EL (cell line): ENCODE measurements at places on chromosomes 5 and 9.

- DNase-seq, result peak; percentile 57
Observed at GRCh38 chr9:122360891-122361290, 9.9 kb upstream of the PTGS1 start.

DNA sequence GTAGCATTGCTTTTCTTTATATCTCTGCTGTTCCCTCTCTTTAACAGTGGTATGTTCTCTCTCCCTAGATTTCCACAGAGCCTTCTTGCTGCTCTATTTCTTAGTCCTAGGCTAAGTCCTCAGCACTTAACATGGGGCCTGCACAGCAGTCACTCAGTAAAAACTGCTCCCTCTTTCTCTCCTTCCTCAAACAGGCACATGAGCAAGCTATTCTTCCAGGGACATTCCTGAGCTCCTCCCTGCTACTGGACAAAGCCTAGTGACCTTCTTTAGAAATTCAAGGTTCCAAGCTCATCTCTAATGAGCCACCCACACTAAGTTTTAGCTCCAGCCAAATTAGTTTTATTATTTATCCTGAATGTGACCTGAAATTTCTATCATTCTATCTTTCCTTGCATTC is 39.5 kb downstream of the TRIM32 start:
- no peak for DNase-seq

DNA sequence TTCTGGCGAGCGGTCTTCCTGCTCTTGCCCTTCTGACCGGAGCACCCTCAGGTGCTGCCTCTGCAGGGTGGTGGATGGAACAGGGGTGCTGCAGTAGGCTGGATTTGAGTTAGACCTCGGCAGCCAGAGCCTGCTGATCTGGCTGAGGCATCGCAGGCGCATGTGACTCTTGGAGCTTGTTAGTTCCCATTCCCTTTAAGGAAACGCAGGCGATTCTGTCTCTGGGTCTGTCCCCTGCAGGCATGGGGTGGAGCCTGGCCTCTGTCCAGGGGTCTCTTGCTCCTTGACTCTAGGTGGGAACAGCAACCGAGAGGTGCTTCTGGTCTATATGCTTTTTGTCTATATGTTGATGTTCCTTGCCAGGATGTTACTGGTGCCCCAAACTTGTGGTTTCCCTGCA is 3.1 kb downstream of the WNK2 start:
- DNase-seq, result no peak

GRCh38 chr5:26690511-26690910 is 347.9 kb downstream of the CDH9 start:
- no peak for DNase-seq

GRCh38 chr5:137496919-137497318 is 2.2 kb downstream of the SPOCK1 start:
- peak; percentile 25 for DNase-seq

DNA sequence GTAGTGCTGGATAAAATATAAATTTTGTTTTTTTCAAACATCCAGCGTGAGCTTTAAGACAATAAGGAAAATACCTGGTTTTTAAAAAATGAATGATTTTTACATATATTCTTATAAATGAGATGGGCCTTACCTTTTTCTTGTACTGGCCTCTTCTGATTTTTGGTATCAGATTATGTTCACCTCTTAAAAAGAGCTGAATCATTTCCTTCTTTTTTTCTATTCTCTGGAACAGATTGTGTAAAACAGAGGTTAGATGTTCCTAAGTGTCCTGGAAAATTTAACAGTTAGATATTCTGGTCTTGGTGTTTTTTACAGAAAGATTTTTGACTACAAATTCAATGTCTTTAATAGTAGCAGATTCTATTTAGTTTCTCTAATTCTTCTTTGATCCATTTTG is 74.6 kb downstream of the NDUFAF2 start:
- no peak for DNase-seq

GRCh38 chr5:169545762-169546161 is 37.8 kb upstream of the SPDL1 start:
- peak; percentile 43 for DNase-seq

GRCh38 chr9:136331556-136332481 is 4.5 kb downstream of the GPSM1 start:
- DNase-seq, result no peak

- no peak for DNase-seq
Observed at GRCh38 chr9:89488131-89488530, 9.8 kb downstream of the SEMA4D start.

GRCh38 chr9:18666986-18667772 is 193.2 kb downstream of the ADAMTSL1 start:
- peak; percentile 32 for DNase-seq

DNA sequence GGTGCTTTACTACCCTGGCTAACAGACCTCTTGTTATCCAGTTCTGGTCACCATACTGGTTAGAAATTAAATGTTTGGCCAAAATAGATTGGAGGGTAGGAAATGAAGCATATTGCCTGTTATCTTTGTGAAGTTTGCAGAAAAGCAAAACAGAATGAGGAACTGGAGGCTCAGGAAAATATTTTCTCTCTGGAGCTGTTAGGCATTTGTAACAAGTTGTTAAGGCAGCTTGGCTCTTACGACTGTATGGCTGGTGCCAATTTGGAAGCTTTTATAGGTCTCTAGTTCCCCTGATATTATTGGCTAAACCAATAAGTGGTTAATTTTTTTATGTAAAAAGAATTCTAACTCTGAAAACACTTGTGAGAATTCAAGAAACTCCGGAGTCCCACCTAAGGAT is 35.8 kb downstream of the CDH6 start:
- no peak for DNase-seq

- no peak for DNase-seq
Observed at GRCh38 chr5:142777850-142778249, 7.7 kb downstream of the ARHGAP26 start.

- no peak for DNase-seq
Observed at GRCh38 chr9:34378376-34379060, 1.8 kb upstream of the MYORG start.

- no peak for DNase-seq
Observed at GRCh38 chr5:160009591-160009989, 651 bp downstream of the TTC1 start.

DNA sequence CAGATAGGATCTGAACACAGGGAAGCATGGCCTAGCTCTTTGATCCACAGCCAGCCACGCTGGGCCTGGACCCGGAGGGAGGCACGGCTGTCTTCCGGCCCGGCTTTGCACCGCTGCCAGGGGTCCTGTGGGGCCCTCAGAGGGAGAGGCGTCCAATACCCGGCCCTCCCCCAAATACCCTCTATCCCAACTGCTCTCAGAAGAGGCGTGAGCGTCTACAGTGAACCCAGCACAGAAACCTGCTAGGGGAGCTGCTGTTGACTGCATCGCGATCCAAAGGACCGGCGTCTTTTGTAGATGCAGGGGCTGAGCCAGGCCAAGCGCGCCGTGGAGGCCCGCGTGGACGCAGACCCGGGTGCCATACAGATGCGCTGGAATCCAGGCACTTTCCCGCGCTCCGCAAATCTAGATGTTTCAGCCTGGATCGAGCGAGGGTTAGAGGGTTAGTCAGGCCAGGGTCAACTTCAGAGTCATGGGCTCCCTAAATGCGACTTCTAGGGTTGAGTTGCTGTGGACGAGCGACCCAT is 1.1 kb upstream of the TCF7 start:
- no peak for DNase-seq

DNA sequence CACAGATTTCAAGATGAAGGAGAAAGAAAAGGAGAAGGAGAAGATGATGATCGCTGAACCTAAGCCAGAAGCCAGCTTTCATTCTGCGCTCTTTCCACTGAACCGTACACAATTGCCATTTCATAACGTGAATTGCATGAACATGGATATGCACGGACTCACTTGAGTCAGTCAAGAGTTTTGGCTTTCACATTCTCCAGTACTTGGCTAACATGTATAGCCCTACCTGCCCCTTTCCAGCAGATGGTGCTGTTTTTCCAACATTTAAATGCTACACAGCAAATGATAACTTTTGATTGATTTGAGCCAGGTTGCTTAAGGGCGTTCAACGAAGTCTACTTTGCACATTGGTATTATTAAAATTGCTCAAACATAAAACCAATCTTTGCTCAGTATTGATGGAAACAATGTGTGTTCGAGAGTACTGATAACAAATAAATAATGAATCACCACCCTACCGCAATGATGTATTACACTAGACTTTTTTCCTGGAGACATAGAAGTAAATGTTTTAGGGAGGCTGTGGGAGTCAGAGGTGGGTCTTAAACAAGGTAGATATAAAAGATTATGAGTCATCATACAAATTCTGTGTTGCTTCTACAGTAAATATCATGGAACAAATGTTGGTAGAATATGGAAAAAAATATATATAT is 196.4 kb downstream of the TRPM3 start:
- DNase-seq, result peak; percentile 84

GRCh38 chr5:10885026-10885425 is 124.0 kb upstream of the DAP start:
- peak; percentile 87 for DNase-seq

- DNase-seq, result peak; percentile 21
Observed at GRCh38 chr9:4739587-4740387, 1.2 kb downstream of the AK3 start.

DNA sequence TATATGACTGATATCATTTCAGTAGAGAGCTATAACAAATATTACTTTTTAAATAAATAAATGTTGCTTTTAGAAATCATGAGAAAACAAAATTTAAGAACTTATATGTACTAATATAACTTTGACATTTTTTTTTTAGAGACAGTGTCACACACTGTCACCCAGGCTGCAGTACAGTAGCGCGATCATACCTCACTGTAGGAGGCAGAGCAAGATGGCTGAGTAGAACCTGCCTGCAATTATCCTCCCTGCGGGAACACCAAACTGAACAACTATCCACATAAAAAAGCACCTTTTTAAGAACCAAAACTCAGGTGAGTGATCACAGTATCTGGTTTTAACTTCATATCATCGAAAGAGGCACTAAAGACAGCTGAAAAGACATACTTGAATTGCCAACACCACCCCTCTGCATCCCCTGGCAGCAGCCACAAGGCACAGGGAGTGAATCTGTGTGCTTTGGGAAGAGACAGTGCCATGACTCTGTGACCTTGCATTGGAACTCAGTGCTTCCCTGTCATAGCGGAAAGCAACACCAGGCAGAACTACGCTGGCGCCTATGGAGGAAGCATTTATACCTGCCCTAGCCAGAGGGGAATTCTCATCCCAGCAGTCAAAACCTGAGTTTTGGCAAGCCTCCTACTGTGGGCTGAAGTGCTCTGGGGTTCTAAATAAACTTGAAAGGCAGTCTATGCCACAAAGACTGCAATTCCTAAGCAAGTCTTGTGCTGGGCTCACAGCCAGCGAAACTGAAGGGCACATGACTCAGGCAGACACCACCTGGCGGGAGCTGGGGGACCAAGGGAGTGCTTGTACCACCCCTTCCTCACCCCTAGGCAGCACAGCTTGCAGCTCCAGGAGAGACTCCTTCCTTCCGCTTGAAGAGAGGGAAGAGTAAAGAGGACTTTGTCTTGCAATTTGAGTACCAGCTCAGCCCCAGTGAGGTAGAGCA is 142.7 kb downstream of the FBXL17 start:
- no peak for DNase-seq

DNA sequence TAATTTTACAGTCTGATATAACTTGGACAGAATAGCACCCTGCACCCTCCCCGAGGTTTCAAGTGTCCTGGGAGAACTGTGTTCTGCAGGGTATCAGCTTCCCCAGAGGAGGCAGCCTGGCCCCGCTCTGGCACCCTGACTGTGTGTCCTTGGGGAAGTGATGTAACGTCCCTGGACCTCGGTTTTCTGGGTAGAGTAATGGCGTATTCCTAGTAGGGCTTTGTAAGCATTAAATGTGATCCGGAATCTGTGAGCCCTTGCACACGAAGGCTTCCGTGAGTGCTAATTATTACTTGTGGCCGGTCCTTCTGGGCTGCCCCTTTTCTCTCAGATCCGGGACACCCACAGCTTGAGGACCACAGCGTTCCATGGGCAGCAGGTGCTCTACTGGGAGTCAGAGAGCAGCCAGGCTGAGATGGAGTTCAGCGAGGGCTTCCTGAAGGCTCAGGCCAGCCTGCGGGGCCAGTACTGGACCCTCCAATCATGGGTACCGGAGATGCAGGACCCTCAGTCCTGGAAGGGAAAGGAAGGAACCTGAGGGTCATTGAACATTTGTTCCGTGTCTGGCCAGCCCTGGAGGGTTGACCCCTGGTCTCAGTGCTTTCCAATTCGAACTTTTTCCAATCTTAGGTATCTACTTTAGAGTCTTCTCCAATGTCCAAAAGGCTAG is 1.0 kb upstream of the CACFD1 start:
- no peak for DNase-seq

DNA sequence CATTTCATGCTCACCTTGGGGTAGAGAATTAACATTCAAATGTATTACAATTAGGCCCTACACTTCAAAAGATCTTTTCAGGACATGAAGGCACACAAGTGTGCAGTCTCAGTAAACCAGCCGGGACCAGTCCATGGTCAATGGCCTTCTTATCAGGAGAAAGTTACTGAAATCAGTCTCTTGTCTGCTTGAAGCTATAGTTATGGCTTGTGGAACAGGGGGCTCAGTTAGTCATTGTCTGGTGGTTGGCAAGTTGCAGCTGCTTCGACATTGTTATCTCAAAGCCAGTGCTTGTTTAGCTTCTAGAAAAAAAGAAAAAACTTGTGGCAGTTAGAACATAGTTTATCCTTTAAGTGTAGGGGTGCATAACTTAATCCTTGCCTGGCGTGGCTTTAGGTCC is 213.1 kb upstream of the ACO1 start:
- no peak for DNase-seq

GRCh38 chr5:96433066-96433447 is at the start of gene PCSK1:
PCSK1 (minus strand) TSS chr5:96433248; CDS start chr5:96433042, 206 bp downstream.
- DNase-seq, result no peak

DNA sequence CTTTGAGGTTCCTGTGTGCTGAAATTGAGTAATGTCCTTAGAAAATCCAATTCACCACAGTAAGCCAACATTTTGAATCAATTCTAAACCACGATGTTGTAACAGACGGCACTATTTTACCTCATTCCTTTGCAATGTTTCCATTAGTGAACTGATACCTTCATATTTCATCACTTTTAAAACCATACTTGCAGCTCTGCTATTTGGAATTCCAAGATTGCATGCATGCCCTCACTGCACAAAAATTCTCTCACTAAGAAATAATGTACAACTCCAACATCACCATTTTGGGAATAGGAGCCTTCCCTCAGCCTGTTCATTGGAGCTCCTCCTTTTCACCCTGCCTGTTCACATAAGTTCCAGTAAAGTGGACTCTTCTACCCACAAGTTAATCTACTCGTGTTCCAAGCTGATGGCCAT is 74.8 kb upstream of the TGFBR1 start:
- DNase-seq, result peak; percentile 95

DNA sequence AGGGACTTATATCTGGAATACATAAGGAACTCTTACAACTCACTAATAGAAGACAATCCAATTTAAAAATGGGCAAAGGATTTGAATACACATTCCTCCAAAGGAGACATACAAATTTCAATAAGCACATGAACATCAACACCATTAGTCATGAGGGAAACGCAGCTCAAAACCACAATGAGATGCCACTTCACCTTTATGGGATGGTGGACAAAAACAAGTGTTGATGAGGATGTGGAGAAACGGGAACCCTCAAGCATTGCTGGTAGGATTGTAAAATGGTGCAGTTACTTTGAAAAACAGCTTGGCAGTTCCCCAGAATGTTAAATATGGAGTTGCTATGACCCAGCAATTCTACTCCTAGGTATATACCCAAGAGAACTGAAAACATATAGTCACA is 72.7 kb upstream of the IER5L start:
- peak; percentile 61 for DNase-seq

GRCh38 chr9:34185778-34186551 is 7.1 kb downstream of the UBAP1 start:
- DNase-seq, result peak; percentile 90
